Renal pelvis (tissue), 12 donors: ENCODE measurements at places on chromosomes 4 and X. TPM values are rescaled to one million over a fixed set of nuclear protein-coding genes. Genes with fewer than 3 reads are reported as not detected.

FGF13 gene
- 26.0 TPM for polyA plus RNA-seq

VEGFC gene
- polyA plus RNA-seq, result 14.8 TPM

DNA sequence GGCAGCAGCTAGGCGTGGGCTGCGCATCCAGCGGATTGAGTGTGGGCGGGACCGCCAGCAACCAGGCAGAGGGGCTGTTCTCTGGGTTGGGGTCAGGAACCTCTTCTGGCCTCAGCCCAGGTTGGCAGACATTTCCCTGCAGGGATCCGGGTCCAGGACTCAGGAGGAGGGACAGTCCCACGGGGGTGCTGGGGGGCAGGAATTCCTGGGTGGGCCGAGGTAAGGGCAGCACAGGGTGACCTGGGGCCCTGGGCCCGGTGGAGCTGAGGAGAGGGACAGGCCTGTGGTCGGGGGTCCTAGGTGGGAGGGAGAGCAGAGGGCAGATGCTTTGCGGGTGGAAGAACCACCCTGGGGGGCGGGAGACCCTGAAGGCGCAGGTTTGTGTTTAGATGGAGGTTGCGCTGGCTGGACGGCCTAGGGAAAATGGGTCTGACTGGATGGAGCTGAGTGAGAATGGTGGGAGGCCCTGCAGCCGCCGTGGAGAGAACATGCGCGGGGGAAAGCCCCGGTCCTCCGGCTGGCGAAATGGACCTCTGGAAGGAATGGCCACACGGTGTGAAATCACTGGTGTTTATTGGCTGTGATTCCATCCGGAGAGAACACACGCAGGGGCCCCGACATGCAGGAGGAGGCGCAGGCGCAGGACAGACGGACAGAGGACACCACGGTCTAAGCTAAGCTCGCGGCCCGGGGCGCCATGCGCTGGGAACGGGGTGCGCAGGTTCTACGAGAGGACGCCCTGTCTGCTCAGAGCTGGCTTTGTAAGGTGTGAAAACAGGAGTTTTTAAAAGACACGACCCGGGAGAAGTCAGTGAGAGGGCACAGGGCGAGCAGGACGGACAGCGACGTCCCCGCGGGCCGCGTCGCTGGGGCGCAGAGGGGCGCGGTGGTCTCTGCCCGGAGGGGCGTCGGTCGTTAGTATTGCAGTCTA lies 41.3 kb downstream of the CPLX1 start:
- no peak for DNase-seq

DNA sequence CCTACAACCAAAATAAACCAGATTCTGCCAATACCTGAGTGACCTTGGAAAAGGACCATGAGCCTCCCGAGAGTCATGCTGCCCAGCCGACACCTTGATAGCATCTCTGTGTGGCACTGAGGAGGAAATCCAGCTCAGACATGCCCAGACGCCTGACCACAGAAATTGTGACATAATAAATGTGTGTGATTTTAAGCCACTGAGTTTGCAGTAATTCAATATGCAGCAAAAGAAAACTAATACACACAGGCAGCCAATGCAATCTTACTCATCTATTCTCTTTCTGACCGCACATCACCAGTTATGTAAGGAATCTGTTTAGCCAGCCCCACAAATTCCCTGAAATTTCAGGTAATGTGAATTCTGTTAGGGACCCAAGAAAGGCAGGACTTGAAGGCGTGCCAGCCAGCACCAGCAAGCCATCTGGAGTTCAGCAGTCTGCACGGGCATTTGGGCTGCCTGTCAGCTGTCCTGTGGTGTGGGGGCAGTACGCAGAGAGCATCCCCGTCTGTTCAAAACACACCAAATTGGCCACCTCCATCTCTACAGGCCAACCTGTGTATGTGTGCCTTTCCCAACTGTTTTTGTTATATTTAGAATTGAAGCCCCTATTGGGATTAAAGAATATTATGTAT lies 176.4 kb downstream of the NLGN4X start:
- no peak for DNase-seq

SAT1 gene
- polyA plus RNA-seq, result 274 TPM

DNA sequence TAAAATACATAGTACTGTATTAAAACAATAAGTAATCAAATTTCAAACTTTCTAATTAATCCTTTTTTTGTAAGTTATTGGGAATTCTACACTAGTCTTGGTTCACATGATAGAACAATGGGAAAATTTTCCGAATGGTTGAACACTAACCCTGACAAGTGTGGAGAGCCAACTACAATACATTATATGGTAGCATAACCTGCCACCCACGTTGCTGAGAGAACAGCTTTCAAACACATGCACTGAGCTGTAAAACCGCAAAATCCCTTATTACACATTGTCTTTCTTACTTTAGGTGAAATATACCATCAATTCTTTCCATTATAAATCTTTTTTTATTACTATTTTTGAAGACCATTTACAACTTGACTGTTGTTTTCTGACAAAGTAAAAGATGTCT lies 54.7 kb downstream of the ANAPC10 start:
- no peak for DNase-seq

INTS6L gene
- polyA plus RNA-seq, result 20.3 TPM

DNA sequence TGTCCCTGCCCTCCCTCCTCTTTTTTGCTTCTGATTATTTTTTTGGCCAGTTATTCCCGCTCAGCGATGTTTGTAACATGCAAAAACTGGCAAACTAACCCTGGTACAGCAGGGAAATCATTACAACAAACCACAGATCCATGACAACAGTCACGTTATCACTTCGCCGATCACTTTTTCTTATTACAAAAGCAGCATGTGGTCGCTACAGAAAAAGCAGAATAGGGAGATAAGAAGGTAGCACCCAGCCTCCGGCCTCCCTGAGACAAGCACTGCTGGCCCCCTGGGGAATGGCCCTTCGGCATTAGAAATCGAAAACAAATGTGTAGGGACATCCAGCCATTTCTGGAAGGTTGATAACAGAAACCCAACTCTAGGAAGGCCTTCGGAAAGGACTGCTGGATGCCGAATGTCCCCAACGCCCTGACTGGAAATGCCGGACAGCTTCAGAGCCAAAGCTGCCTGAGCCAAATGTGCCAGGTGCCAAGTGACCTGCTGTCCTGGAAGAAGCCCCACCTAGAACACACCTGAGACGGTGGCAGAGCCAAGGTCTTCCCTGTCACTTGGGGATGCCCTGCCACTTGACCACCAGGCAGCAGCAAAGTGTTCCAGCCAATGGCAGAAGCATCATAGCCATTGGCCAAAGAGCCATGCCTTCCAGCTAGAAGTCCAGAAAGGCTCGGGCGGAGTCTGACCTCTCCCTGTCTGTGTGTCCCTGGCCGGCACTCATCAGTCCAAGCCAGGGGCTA lies 2.9 kb downstream of the IDH3G start:
- no peak for DNase-seq

DNA sequence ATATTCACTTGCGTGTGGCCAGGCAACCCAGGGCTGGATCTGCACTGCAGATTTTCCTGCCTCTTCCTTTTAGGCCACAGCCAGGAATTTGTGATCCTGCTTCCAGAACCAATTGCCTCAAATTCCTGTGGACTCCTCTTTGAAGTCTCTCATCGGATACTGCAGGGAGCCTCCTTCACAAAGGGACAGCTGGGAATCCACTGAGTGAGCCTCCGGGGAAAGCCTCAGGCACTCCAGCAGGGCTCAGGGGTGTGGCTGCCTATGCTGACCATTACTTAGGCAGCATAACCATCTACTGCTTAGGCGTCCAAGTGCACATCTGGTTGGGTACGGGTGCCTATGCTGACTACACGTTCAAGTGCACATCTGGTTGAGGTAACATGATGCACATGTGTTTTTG lies 321.5 kb downstream of the NLGN4X start:
- no peak for DNase-seq

DNA sequence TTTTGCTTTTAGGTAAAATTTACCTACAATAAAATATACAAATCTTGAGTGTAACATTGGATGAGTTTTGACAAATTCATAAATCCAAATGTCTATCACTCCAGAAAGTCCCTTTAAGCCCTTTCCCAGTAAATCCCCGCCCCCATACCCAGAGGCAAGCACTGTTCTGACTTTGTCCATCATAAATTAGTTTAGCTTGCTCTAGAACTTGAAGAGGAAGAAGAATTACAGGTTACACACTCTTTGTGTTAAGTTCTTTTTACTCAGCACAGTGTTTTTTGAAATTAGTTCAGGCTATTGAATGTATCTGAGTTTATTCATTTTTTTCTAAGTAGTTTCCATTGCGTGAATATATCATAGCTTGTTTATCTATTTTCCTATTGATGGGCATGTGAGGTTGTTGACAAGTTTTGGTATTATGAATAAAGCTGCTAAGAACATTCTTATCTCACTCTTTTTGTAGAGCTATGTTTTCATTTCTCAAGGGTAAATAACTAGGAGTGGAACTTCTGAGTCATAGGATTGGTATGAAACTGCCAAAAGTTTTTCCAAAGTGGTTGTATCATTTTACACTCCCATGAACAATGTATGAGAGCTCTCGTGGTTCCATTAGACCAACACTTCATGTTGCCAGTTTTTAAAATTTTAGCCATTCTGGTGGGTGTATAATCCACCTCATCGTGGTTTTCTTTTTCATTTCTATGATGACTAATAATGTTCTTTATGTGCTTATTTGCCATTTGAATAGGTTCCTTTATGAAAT lies 22.4 kb upstream of the HPSE start:
- DNase-seq, result no peak
